ENCODE measurements at places on chromosomes 7 and 10.

DNA sequence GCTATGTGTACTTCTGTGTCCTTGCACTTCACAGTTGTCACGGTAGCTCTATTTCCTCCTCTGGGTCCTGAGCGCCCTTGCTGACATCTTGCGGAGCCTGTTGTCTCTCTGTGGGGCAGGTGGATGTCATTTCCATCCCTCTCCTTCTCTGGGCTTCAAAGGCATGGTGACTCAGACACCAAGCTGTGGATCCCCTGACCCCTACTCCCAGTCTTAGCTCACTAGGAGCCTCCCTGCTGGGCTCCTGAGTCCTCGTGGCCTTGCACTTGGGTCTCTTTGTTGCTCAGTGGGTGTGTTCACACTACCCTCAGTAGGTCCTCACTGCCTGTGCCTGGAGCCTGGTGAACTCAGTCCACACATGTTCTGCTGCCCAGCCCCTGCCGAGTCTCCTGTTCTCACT lies 100.3 kb upstream of the PAX2 start:
- no peak for DNase-seq

- DNase-seq = no peak
Measured at GRCh38 chr10:116098411-116099022, 174.5 kb downstream of the GFRA1 start.

- DNase-seq = no peak
Measured at GRCh38 chr10:89256962-89257361, 5.4 kb upstream of the LIPA start.

DNA sequence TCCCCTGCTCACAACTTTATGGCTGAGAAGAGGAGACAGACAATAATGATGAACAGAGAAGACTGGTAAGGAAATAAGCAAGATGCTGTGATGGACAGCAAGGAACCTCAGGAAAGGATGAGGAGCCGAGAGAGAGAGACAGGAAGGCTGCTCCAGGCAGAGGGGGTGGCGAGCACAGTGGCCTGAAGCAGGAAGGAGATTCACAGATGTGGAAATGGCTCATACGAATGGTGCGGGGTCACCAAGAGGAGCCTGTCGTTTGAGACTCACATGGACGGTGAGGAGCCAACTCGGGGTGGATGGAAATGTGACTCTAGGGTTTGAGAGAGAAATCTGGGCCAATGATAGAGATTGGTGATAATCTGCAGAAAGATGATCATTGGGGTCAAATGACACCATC lies 43.7 kb downstream of the KIAA1549 start:
- DNase-seq = no peak

DNA sequence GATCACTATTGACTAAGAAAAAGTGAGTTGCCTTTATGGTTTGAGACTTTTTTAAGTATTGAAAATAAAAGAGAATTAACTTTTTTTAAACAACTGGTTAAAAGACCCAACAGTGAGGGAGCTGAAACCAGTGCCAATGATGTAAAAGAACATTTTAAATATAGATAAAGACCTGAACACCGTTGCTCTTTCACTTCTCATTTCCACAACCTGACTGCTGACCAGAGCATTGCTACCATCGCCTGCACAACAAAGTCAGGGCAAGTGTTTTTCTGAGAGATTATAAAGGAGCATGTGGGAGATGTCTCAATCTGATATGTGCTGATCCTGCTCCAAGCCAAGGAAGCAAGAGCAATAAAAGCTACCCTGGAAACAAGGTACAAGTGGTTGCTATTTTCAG lies 34.7 kb downstream of the IMMP2L start:
- DNase-seq = peak; percentile 45

DNA sequence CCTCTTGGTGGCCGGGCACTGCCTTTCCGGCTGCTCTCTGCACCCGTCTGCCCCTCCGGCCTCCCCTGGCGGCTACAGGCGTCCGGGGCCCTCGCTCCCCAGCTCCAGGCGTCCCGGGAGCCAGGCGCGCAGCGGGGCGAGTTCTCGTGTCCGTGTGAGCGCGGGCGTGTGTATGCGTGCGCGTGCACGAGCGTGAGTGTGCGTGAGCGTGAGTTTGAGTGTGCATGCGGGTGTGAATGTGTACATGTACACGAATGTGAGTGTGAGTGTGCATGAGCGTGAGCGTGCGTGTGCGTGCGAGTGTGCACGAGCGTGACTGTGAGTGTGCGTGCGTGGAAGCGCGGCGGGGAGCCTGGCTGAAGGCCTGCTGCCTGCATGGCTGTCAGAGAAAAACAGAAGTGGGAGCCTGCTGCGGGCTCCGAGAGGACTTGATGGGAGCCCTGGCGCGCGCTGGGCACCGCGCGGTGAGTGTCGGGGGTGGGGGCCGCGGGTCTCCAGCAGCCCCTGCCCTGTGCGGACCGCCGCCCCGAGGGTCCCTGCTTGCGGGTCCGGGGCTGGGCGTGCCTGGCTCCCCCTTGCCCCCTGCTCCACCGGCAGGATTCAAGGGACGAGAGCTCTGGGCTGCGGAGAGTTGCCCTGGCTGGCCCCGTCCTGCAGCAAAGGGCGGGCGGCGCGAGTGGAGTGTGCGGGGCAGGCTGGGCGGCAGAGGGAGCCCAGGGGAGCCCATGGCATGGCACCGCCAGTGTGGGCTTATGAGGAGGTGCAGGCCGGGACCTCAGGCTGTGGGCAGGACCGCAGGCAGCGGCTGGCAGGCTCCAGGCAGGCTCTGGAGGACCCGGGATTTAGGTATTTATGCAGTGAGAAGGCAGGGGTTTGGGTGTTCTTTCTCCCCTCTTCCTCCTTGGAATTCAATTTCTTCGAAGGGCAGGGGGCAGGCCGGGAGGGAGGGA lies 75.8 kb upstream of the EN2 start:
- no peak for DNase-seq

- no peak for DNase-seq
Measured at GRCh38 chr7:101869901-101870290, 52.5 kb downstream of the CUX1 start.

GRCh38 chr10:49610458-49611165 lies 502 bp downstream of the SLC18A3 start:
- no peak for DNase-seq

DNA sequence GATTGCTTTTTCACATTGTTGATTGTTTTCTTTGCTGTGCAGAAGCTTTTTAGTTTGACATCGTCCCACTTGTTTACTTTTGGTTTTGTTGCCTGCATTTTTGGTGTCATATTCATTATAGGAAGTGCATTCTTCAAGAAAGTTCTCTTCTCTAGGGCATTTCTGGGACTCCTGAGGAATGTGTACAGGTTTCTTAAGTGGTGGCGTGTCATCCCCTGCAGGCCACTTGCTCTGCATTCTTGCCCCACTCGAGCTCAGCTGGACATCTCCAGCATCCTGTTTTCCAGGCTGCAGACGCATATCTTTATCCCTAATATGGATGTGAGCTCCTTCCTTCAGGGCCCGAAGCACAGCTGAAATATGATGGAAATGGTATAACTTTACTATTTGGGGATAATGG lies 255.6 kb upstream of the HABP2 start:
- DNase-seq = no peak

DNA sequence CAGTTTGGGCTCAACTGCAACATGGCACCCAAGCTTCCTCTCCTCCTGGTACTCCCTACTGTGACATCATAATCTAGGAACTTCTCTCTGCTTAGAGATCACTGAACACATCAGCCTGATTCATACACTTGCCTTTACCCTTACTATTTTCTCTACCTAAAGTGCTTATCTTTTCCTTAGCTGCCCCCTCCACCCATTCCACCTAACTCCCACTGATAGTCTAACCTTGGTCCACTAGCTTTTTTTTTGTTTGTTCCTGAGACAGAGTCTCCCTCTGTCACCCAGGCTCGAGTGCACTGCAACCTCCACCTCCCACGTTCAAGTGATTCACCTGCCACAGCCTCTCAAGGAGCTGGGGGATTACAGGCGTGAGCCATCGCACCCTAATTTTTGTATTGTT lies 15.9 kb downstream of the CUL2 start:
- no peak for DNase-seq

- DNase-seq = no peak
Measured at GRCh38 chr7:100363098-100363497, 5.2 kb downstream of the PILRB start.

- DNase-seq = no peak
Measured at GRCh38 chr10:92208736-92209135, 82.1 kb downstream of the CPEB3 start.

- no peak for DNase-seq
Measured at GRCh38 chr10:44362866-44363711, 21.8 kb downstream of the CXCL12 start.

DNA sequence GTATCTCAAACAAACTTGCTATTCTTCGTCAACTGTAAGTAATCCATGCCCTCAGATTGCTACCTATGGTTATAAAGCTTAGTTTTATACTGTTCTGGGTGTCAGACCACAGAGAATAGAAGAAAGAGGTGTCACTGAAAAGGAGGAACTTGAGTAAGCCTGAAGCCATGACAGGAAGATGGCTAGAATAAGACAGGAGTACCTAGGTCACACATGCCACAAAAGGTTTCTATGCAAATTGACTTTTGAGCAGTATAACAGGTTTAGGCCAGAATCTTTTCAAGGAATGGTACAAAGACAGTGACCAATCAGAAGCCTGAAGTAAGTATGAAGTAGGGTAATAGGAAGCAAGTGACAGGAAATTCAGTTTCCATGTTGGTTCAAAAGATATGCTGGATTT lies 23.5 kb downstream of the FBXW4 start:
- peak; percentile 35 for DNase-seq

GRCh38 chr7:120731271-120731670 lies 126.7 kb downstream of the TSPAN12 start:
- DNase-seq = no peak

DNA sequence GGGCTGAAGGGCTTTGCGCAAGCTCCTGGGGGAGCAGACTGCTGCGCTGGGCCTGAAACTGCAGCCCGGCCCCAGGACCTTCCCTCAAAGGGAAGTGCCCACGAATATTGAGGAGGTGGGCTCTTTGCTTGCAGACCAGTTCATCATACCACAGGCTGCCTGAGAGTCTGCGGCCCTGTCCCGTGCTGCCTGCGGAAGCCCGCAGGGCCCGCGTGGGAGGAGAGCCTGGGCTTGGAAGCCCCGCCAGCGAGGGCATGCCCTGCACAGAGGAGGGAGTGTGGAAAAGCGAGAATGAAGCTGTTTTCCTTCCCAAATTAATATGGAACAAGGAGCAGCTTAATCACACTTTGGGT lies 83.6 kb upstream of the MKI67 start:
- no peak for DNase-seq

DNA sequence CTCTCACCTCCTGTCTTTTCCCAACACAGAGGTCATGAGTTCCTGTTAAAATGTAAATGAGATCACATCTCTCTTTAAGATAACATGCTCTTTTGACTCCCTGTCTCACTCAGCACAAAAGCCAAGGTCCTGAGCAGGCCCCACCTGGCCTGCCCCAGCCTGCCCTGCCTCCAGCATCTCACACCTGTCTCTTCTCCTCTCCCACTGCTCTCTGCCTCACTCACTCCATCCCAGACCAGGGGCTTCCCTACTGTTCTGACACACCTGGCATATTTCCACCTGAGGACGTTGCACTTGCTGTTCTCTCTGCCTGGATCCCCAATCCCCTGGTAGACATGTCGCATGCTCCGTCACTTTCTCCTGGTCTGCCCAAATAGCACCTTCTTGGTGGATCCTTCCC lies 285.0 kb upstream of the ZMIZ1 start:
- DNase-seq = no peak

GRCh38 chr7:5854738-5855137 lies 25.9 kb upstream of the OCM start:
- DNase-seq = no peak

GRCh38 chr7:152462995-152463708 lies 27.3 kb upstream of the KMT2C start:
- DNase-seq = no peak

DNA sequence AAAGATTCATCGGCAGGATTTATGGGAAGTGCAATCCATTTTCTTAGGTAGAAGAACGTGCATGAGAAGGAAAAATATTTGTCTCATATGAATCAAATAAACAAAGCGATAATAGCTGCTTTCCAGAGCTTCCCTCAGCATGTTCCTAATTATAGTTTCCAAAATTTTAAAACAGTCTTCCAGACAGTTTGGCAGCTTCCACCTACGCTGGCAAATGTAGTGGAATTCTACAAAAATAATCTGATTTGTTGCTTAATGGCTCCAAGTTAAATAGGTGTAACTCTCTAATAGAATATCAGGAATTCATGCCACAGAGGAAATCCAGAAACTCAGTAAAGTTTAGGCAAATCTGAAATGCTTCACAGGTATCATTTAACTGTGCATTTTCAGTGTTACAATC lies 23.3 kb upstream of the AGBL3 start:
- DNase-seq = no peak

GRCh38 chr7:8131694-8132605 lies 130.0 kb downstream of the ICA1 start:
- DNase-seq = peak; percentile 75

GRCh38 chr7:98834949-98835348 lies 34.9 kb downstream of the TMEM130 start:
- no peak for DNase-seq

DNA sequence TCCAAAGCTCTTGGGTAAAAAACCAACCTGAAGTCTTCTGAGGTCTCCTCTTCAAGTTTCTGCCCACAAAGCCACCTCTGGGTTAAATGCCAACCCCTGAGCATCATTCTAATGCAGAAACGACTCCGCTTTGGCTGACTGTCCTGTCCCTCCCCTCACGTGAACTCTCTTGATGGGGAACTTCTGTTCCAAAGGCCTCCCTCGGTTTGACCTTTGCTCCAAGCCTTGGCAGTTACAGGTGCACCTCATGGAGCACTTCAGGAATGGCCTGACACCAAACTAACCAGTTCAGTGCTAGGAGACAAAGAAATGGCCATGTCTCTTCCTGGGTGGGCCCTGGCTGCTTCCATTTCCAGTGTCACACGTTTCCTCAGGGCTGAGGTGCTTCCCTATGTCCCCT lies 20.0 kb downstream of the CAMK2G start:
- DNase-seq = no peak

DNA sequence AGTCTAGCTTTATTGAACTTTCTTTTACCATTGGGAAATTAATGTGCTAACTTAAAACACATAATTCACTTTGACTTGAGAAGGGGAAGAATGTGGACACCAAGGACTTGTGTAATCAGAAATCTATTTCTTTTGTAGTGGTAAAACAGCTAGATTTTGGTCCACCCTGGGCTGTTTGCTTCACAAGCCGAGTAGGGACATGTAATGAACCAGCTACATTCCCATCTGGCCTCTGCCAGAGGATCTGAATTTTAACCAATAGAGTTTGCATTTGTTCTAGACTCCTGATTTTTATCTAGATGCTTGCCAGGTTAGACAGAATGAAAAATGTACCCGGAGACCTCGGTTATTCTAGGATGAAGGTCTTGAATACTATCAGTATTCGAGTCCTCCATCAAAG lies 1.9 kb downstream of the CACNB2 start:
- no peak for DNase-seq

GRCh38 chr10:60896033-60896432 lies 48.0 kb downstream of the RHOBTB1 start:
- no peak for DNase-seq

GRCh38 chr7:158650821-158651225 lies 53.8 kb downstream of the NCAPG2 start:
- no peak for DNase-seq
